ENCODE measurements at places on chromosomes 6 and 20. TPM values are rescaled to one million over a fixed set of nuclear protein-coding genes. Genes with fewer than 3 reads are reported as not detected.

OPRM1 gene
- total RNA-seq, result not detected

TPBG gene
- 4.9 TPM for total RNA-seq

GRCh38 chr6:9745966-9746365 lies 668.9 kb downstream of the TFAP2A start:
- no peak for DNase-seq

DNA sequence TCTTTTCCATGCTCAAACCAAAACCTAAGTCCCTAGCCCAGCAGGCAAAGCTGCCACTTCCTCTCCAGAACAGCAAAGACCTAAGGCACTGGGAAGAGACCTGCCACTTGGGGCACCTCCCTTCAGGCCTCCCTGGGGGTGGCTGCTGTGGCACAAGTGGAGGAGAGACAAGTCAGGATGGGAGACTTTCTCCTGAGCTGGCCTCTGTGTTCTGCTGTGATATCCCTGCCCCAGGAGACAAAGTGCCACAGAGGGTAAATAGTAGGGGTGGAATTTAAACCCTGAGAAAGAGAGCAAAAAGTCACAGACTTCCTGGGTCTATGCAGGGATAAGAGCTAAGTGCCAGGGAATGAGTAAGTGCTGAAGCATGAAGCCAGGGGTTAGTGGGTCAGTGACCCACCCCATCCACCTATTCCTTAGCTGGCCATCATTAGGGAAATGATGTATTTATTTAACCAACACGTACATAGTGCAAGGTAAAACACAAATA lies 84.2 kb downstream of the MRPL14 start:
- no peak for DNase-seq

DNA sequence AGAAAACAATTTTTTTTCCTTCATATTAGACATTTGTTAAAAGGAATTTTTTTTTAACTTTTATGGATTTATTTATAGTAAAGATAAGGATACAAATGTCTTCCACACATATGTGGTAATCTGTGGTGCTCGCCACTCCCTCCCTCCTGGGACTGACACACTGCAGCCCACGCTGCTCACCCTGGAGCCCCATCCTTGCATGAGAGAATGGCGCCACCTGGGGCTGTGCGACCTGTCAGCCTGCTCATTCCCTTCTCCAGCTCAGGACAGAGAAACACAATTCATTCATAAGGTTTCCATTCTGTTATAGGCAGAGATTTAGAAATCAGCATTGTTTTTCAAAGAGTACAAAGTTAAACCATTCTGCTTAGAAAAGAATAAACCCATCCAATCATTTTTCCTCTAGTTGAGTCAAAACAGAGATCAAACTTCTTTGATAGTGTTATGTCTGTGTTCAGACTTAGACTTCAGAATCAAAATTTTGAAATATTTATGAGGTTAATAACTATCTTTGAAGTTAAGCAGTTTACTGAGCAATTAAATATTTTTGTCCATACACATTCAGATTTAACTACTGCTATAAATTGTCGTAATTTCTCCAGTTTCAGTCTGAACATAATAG lies 42.8 kb upstream of the DYNLRB1 start:
- DNase-seq, result no peak

DNA sequence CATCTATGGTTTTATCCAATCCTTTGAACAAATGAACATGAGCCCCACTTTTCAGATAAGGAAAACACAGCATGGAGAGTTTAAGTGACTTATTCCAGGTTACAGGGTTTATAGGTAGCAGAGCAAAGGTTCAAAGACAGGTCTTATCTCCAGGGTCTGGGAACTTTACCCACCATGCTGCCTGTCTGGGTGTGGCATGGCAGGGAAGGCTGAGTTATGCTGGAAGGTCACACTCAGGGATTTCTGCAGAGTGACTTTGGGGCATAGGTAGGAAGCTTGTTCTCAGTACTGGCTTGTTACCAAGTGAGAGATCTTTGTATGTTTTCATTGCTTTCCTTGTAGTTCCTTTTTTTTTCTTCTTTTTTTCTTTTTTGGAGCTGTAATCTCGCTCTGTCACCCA lies 1.8 kb downstream of the ZNF831 start:
- no peak for DNase-seq
